CD4-positive, alpha-beta T cell treated with Interleukin-6 at 100 ng/mL for 8 hours (primary cell): ENCODE measurements at places on chromosomes 7 and 10.

GRCh38 chr7:44063894-44064651 is 1.3 kb downstream of the PGAM2 start:
- DNase-seq = no peak

DNA sequence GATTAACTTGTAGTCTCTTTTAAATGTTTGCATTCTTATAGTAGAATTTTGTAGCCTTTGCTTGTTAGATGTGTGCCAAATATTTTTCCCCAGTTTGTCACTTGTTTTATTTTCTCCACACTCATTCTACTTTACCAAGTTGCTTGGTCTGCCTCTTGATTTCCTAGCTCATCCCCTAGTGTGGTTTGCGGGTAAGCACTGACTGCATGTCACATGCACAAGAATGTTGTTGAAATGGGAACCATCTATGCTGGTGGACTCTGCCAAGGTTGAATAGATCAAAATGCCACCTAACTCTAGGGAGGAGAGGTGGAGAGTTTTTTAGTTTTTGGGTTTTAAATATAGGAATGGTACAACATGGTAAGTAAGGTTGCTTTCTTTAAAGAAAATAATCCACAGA is 47.6 kb downstream of the FZD1 start:
- no peak for DNase-seq

DNA sequence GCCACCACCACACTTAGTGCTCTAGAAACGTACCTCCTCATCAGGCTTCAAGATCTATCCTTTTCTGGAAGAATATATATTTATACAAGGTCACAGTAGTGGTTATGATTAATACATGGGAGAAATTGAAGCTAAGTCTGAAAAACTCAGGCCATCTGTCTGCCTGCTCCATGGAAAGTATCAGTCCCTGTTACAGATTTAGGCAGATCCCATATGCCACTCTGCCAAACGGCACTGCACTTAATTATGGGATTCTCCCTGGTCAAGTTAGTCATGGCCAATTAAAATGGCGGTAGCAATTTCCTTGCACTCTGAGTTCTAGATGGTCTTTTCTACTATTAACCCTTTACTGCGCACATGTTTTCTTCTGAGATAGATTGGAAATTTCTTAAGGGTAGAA is 740.0 kb downstream of the SUGCT start:
- DNase-seq = no peak

- no peak for DNase-seq
Measured at GRCh38 chr10:87767253-87767652, 50.8 kb downstream of the ATAD1 start.

- no peak for DNase-seq
Measured at GRCh38 chr7:40211276-40212003, 76.6 kb downstream of the SUGCT start.

- DNase-seq = no peak
Measured at GRCh38 chr7:151669762-151670161, 150.1 kb upstream of the RHEB start.

DNA sequence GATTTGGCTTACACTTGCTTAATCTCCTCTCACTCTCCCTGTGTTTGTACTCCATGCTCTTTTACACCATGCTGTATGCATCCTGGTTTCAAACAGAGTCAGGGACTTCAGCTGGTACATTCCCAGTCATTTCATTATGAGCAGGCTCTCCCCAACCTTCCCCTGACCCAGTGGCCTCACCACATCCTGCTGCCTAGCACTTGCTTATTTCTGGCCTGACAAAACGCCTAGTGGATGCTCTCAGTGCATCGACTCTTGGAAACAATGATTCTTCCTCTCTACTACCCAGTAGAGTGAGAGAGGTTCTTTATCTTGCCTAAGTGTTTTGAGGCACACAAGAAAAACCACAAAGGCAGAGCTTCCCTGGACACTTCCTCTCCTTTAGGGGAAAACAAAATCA is 63.4 kb downstream of the CAV1 start:
- DNase-seq = no peak

DNA sequence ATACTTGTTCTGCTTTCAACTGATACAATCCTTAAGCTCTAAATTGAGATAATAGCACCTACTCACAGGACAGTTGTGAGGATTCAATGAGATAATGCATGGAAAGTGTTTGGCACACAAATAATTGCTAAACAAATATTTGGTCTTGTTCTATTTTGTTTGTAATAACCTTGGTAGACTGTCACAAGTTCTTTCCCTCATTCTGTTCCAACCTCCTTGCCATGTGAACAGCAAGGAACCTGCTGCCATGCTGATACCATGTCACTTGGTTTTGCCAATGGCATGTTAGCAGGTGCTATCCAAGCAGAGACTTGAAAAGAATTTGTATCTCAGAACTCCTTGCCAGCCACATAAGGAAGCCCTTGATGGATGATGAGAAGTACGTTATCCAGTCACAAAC is 24.8 kb upstream of the TECTB start:
- DNase-seq = no peak

- DNase-seq = peak; percentile 18
Measured at GRCh38 chr7:40133561-40134427, 628 bp downstream of the MPLKIP start.

DNA sequence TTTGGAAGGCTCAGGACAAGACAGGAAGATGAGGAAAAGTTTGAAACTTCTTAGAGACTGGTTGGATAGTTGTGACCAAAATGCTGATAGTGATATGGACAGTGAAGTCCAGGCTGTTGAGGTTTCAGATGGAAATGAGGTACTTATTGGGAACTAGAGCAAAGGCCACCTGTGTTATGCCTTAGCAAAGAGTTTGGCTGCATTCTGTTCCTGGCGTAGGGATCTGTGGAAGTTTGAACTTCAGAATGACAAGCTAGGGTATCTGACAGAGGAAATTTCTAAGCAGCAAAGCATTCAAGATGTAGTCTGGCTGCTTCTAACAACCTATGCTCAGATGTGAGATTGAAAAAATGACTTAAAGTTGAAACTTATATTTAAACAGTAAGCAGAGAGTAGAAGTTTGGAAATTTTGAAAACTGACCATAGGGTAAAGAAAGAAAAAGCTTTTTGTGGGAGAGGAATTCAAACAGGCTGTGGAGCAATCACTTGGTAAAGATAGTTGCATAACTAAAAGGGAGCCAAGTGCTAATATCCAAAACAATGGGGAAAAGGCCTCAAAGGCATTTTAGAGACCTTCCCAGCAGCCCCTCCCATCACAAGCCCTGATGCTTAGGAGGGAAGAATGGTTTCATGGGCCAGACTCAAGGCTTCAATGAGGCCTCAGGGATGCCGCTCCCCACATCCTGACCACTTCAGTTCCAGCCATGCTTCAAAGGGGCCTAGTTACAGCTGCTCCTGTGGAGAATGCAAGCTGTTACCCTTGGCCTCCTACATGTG is 415.1 kb downstream of the INHBA start:
- no peak for DNase-seq

- peak; percentile 18 for DNase-seq
Measured at GRCh38 chr10:124035928-124036558, 57.4 kb downstream of the CHST15 start.

DNA sequence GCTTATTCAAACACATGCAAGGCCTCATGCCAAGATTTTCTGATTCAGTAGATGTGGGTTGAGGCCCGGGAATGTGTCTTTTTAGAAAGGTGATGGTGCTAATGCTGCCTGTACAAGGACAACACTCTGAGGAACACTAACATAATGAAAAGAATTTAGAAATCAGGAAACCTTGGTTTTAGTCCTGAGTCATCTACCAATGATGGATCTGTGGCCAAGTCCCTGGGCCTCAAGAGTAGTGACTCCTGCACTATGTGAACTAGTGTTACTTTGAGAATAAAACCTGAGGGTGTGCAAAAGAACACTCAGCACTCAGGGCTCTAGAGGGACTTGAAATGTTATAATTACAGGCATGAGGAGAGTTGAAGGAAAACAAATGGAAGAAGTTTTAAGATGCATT is 741.7 kb upstream of the GALNT17 start:
- DNase-seq = no peak

DNA sequence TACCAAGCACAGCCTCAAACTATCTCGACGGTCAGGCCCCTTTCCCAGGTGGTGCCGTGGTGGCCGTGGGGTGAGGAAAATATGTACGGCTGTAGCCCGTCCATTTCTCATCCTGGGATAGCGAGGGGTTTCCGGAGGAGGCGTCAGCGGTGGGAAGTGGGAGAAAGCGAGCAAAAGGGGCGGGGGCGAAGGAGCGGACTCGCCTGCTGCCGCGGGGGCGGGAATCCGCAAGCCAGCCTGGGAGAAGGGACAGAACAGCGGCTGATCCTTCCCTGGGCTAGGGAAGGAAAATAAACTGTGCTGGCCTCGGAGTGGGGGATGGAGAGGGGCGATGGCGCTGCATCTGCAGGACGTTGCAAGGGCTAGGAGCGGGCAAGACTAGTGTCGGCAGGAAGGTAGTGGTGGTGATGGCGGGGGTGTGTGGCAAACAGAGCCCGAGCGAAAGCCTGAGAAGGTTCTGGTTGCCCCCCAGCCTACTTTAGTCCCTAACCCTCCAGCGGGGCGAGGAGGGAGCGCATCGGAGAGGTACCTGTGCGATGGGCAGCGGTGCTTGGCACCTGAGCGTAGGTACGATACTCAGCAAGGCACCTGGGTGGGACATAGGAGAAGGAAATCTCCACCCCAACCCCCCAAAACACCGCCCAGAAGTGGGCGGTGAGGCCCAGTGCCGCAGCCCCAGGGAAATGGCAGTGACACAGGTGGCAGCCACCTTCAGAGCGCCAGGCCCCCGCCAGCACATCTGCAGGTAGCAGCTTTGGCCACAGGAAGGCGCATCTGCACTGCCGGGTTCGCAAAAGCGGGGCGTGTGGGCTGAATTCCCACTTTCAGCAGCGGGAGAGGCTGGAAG is 49.9 kb upstream of the STEAP1B start:
- DNase-seq = no peak

GRCh38 chr10:113498997-113499396 is 53.9 kb upstream of the HABP2 start:
- no peak for DNase-seq

- DNase-seq = no peak
Measured at GRCh38 chr10:114779803-114780576, 41.6 kb upstream of the FHIP2A start.

- no peak for DNase-seq
Measured at GRCh38 chr10:101783736-101784118, 481 bp upstream of the NPM3 start.

- DNase-seq = no peak
Measured at GRCh38 chr7:28723336-28723735, 234.8 kb downstream of the TRIL start.

GRCh38 chr7:45389073-45389872 is 184.9 kb upstream of the ADCY1 start:
- DNase-seq = no peak

- DNase-seq = no peak
Measured at GRCh38 chr10:53622201-53622600, 849.6 kb upstream of the MBL2 start.

GRCh38 chr7:88910516-88910915 is 115.0 kb upstream of the TEX47 start:
- no peak for DNase-seq

DNA sequence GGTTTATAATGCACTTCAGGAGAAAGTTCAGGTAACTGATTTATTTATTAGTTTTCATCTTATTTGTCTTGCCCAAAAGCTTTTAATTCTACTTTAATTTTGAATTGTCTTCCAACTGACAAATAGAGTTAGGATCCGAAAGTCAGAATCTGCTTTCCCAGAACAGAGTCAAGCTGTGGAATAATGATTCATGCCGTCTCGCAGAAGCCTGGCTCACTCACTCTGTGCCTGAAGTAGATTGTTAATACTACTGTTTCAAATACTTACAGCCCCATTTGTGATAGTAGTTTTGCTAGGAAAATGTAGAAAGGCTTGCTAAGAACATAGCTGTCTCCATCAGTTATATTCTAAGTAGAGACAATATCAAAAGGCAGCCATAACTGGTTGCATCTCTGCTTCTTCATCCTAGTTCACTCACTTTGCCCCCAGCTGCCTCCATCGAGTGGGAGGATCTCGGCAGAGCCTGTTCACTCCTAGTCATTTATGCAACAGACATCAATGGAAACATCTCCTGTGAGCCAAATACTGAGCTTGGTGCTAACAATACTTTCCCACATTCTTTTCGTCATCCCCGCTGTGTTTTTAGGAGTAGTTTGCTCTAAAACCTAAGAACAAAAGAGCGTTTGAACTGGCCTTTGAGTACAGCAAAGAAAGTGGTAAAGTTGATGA is 28.0 kb downstream of the ABRAXAS2 start:
- DNase-seq = no peak

DNA sequence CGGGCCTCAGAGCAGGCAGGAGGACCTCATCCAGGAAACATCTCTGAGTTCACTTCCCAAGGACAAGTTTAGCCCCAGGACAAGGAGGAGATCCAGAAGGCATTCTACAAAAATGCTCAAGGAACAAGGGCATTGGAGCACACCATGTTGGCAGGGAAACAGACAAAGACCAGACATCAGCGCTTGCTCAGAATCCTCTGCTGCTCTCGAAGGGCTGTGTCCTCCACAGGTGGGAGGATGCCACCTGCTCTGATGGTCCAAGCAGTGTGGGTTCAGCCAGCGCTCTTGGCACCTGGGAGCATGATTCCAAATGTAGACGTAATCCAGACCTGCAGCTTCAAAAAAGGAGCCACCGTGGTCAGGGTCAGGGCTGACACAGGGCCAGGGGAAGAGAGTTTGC is 160.7 kb downstream of the DPP6 start:
- DNase-seq = no peak

- no peak for DNase-seq
Measured at GRCh38 chr10:6635784-6636183, 55.7 kb upstream of the PRKCQ start.

- DNase-seq = no peak
Measured at GRCh38 chr7:47488969-47489342, 93.0 kb downstream of the TNS3 start.

GRCh38 chr7:151664268-151664667 is 144.6 kb upstream of the RHEB start:
- no peak for DNase-seq

DNA sequence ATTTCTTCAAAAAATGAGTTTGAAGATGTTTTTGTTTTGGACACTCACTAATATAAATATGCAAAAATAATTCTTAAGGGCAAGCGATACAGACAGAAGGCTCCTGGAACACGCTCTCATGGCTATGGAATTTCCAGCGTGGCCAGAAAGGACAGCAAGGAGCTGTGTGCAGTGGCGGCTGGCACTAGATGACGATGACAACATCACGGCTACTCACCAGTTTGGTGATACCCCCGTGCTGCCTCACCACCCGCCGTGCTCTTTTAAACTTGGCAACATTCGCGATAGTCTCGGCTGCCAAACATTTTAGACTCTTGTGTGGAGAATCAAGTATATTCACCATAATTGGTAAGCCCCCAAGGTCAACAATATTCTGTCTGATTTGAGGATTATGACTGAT is 54.9 kb downstream of the ODAD2 start:
- no peak for DNase-seq

DNA sequence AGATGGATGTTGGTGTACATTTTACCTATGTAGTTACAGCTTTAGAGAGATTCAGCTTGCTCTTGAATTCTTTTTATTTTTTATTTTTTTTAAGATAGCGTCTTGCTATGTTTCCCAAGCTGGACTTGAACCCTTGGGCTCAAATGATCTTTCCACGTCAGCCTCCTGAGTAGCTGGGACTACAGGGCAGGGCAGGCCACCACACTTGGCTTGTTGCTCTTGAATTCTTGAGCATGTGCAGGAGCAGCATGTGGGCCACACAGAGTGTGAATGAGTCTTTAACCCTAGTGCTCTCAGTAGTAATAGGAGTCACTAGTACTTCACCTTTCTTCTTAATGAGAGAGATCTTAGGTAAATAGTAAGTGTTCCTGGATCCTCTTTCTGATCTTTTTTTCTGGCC is 26.7 kb upstream of the CYCS start:
- no peak for DNase-seq

GRCh38 chr7:15461576-15461975 is 100.2 kb downstream of the AGMO start:
- DNase-seq = no peak

GRCh38 chr10:127161482-127161881 is 34.9 kb downstream of the INSYN2A start:
- no peak for DNase-seq
